ENCODE measurements at places on chromosomes 4 and X.

GRCh38 chrX:44906041-44906440, 33.1 kb downstream of the KDM6A start:
- no peak for DNase-seq

- no peak for DNase-seq
These were observed 35.7 kb downstream of the MORC4 start for GRCh38 chrX:106964290-106964689.

DNA sequence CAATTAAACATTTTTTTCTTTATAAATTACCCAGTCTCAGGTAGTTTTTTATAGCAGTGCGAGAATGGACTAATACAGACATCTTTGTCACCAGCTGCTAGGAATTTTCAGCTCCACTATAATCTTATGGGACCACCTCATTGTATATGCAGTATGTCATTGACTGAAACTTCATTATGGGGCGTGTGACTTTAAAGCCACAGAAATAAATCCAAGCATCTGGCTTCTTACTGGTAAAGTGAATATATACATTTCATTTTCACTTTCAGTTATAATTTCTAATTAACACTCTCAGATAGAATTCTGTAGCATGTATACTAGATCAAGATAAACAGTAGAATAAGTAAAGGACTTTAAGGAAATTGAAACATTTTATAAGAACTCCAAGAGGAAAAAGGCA, 21.9 kb downstream of the IL15 start:
- no peak for DNase-seq

DNA sequence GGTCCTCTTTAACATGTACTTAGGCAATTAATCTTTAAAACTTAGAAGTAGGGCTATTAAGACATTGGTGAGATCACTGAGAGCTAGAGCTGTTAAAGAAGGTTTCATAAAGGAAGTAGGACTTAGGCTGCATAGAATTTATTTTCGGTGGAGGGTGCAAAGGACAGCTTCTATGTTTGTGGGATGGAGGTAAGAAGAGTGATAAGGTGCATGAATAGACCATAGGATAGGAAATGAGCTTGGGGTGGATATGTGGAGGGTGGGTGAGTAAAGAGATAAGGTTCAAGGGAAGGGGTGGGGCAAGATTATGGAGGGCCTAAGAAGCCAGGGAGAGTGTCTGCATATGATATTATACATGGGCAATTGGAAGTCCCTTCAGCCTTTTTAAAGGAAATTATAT, 15.9 kb downstream of the RTL9 start:
- no peak for DNase-seq

DNA sequence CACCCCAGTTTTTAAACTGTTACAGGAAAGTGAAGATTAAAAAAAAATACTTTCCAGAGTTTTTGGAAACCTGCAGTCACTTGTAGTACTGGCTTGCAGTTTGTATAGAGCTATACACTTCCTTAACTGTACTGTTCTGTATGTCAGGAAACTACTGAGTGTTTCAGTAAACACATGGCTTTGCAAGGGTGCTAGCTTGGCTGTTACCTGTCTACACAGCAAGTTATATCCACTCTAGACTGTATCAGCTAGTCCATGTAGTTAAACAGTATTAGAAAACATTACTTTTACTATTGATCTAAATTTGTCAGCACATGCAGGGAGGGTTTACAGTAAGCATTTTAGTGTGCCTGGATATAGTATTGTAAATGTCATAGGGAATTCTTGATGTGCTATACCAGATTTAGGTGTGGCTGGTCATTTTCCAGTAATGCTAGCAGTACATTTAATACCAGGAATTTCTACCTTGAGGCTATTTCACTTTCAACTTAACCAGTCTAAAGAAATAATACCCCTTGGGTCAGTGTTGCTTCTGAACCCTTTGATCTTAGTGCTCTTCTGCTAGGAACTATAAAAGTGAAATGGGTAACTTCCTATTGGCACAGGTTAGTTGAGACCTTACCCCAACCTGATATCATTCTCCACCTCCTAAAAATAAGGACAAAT, 192.3 kb upstream of the ANKRD50 start:
- DNase-seq: no peak

DNA sequence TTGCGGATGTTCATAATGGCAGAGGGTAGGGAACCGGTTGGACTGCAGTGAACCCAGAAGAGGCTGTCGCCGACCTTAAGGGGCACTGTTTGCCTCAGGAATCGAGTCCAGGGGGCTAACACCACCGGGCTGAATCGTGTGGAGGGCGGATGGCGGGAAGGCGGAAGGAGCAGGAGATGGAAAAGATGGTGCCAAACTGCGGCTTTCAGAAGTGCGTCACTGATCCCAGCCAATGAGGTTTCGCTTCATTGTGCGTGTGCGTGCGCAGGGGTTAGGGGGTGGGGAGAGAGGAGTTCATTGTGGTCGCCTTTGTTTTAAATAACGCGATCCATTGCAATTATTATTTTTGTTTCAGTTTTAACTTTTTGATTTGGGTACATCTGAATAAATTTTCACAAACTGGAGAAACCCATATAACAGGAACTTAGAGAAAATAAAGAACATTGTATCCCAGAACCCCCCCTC, at the start of gene NAA11:
Gene NAA11, minus strand, starts transcription at position 198 of the 465 bp plus-strand sequence. Its CDS starts 184 bp downstream, at position 14.
- DNase-seq: no peak

DNA sequence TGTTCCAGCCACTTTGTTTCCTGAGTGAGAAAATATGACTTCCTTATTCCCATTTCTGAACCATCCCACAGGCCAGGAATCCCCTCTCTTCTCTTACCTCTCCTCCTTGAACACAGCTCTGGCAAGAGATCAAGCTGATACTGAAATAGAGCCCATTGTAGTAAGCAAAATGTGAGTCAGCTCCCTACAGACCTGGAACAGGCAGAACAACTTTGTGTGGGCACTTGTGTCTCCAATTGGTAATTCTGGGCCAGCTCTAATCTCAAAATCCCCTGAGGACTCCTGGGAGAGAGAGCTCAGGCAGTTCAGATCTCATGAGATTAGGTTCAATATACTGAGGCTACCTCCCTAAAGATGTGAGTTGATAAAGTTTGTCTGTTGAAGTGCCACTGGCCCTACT, 213.5 kb downstream of the GUCY2F start:
- no peak for DNase-seq

GRCh38 chrX:70488856-70489255, 44.2 kb downstream of the DLG3 start:
- DNase-seq: no peak

DNA sequence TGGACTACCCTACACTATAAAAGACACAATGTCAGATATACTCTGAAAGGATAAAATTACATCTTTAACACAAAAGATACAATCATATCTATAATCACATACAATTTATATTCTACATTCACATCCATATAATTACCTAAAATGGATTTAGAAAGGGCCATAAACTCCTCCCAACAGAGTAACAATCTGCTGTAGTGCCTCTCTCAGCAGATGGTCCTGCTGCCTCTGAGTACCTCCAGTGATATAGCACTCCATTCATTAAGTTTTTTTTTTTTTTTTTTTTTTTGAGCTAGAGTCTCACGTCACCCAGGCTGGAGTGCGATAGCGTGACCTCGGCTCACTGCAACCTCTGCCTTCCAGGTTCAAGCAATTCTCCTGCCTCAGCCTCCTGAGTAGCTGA, 7.4 kb downstream of the ANKRD37 start:
- DNase-seq: no peak

DNA sequence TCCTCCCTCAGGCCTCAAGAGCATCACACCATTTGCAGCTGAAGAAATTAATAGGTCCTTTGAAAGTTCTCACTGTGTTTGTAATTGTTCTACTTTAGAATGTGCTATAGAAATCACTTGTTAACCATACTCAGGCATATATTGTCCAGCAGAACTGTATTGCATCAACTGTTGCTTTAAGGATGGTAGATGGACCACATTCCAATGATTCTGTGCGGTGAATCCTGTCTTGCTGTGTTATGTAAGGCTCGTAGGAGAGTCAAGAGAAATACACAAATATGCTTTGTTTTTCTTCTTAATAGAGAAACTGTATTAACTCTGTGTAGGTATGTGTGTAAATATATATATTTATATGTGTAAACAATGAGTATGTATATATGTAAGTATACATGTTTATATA, 6.3 kb upstream of the ADGRA3 start:
- DNase-seq: no peak

- no peak for DNase-seq
These were observed 8.1 kb downstream of the ANXA5 start for GRCh38 chr4:121688701-121689100.

GRCh38 chrX:68945603-68946228, 116.9 kb downstream of the EFNB1 start:
- DNase-seq: no peak

GRCh38 chr4:146110871-146111485, 64.5 kb upstream of the LSM6 start:
- DNase-seq: no peak

GRCh38 chr4:39932776-39933402, 44.8 kb downstream of the PDS5A start:
- DNase-seq: no peak

- DNase-seq: no peak
These were observed 78.7 kb upstream of the MSX1 start for GRCh38 chr4:4780729-4781244.

DNA sequence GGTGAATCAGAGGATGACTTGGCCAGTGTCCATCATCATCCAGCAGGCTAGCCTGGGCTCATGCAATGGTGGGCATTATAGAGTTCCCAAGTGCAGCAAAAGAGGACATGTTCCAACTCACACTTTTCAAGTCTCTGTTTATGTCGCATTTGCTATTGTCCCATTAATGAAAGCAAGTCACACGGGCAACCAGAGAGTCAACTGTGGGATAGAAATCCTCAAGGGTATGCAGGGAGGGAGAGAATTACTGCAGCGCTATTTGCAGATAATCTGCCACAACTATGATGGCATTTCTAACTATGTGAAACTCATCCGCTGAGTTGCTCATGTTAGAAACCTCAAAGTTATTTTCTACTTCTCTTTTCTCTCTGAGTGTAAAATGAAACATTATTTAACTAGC, 78.5 kb upstream of the TAB3 start:
- DNase-seq: no peak

DNA sequence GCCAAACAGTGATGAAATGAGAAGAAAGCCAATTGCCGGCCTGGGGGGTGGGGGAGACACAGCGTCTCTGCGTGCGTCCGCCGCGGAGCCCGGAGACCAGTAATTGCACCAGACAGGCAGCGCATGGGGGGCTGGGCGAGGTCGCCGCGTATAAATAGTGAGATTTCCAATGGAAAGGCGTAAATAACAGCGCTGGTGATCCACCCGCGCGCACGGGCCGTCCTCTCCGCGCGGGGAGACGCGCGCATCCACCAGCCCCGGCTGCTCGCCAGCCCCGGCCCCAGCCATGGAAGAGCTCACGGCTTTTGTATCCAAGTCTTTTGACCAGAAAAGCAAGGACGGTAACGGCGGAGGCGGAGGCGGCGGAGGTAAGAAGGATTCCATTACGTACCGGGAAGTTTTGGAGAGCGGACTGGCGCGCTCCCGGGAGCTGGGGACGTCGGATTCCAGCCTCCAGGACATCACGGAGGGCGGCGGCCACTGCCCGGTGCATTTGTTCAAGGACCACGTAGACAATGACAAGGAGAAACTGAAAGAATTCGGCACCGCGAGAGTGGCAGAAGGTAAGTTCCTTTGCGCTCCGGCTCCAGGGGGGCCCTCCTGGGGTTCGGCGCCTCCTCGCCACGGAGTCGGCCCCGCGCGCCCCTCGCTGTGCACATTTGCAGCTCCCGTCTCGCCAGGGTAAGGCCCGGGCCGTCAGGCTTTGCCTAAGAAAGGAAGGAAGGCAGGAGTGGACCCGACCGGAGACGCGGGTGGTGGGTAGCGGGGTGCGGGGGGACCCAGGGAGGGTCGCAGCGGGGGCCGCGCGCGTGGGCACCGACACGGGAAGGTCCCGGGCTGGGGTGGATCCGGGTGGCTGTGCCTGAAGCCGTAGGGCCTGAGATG, at the start of gene SHOX:
Gene SHOX, plus strand, starts transcription at position 180 of the 885 bp plus-strand sequence. Its CDS starts 107 bp downstream, at position 287.
- DNase-seq: no peak

GRCh38 chr4:186304866-186305505, 39.0 kb downstream of the F11 start:
- DNase-seq: no peak

- DNase-seq: no peak
These were observed 244 bp downstream of the EIF2S3 start for GRCh38 chrX:24055043-24055356.

- DNase-seq: no peak
These were observed 43.4 kb upstream of the OGT start for GRCh38 chrX:71489540-71489939.

DNA sequence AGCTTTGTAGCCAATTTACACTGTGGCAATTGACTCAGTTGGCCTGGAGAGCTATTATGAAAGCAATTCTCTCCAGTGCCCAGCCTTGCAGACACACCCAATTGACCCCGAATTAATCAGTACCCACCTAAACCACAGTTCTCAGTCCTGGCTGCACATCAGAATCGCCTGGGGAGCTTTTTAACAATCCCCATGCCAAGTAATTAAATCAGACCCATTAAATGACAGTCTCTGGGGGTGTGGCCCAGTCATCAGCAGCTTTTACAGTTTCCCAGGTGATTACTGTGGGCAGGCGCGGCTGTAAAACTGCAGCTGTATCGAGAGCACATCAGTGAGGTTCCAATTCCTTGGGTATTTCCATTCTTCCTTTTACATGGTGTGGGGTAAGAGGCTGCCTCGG, 460.9 kb upstream of the FAT1 start:
- no peak for DNase-seq

DNA sequence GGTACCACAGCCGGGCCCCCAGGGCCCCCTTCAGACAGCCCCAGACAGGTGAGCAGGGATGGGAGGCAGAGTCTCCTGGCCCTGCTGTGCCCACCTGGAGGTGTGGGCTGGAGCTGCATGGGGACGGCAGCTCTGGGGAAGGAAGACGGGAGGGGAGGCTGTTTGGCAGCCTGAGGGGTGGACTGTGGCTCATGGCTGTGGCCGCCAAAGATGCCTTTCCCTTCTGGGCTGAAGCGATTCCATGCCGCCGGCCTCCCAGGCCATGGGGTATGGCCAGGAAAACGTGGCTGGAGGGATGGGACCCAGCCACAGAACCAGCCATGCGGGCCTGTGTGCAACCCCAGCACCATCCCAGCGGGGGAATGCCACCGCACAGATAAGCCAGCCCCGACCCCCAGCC, 65.7 kb downstream of the FAM53A start:
- DNase-seq: no peak
